ENCODE measurements at places on chromosomes 6 and 20.

DNA sequence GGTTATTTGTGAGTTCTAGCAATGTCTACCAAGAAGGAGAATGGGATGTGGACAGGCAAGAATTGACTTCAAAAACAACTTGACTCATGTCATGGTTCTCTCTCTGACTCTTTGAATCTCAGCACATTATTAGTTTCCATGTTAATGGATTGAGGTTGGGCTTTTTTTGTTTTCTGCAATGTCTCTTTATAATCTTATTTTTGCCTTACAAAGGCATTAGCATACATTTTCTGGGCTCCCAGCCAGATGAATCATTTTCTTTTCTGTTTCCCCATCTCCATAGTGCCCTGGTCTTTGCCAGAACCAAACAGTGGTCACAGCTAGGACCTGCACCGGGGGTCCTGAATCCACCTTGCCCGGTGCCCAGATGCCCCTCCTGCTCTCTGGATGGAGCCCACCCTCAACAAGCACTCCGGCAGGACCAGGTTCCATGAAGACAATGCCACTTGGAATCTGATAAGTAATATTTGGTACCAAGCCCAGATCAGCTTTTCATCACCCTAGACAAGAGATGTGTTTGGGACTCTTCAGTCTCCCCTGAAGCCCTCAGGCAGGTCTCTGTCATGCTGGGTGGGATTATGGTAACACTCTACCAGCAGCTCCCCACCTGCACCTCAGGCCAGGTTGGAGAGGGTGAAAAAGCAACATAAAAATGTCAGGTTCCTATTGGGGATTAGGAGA lies 266.7 kb upstream of the SULF2 start:
- no peak for DNase-seq

DNA sequence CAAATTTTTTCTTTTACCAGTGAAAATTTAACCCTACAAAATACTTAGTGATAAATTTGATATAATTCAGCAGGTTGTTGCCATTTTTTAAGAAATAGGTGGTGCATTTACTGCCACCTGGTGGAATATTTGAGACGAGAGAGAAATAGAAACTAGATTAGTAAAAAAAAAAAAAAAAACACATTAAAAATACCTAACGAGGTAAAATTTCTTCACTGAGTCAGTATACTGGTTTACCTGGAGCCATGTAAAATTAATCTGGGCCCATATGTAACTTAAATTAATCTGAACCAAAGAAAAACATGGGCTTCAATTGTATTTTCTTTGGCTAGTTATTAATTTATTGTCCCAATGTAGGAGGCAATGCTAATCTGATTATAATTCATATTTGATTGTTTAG lies 520.8 kb downstream of the EPM2A start:
- DNase-seq: no peak

DNA sequence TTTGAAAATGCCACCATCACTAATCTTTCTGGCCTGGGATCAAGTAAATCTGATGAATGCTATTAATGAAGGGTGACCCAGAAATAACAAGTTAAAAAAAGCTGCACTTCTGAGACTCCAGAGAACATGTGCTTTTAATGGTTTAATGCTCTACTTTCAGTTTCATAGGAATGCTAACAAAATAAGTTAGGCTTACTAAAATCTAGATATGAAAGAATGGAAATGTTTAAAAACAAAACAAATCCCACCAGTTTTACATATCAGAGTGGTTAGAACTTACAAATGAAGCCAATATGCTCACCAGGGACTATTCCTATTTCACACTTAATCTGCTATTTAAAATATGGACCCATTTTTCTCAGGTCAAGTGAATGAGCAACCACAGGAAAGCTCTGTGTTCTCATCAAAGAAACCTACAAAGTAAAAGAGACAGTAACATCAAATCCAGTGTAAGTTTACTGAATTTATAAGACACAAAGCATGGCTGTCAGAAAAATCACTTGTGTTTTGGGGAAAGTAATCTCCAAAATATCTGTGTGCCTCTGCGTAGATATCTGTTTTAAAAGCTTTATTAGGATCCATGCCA lies 40.3 kb downstream of the FYN start:
- DNase-seq: no peak

DNA sequence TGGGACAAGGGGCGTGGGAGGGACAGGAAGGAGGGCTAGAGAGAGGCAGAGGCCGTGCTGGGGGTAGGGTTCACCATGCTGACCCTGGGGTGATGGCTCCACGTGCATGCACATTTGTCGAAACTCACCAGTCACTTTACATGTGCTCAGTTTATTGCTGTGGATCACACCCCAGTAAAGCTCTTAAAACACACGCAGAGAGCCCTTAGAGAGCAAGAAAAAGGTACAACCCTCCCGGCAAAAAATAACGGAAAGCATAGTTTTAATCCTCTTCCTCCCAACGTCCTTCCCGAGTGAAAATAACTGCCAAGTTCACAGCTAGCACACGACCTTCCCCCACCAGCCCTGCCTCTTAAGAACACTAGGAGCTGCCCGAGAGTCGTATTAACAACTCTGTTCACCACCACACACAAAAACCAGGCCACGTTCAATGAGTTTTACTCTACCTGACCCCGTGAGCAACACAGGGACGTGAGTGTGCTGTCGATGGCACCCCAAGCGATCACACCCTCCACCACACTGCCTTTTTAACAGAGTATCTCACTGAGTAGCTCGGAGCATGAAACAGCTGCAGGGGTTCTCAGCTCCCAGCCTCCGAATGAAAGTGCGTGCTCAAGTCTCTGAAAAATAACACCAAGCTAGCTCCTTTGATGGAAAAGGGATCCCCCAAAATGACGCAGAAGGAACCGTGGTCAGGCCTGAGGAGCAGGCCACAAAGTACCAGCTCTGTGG lies 39.7 kb downstream of the TAF4 start:
- DNase-seq: no peak

DNA sequence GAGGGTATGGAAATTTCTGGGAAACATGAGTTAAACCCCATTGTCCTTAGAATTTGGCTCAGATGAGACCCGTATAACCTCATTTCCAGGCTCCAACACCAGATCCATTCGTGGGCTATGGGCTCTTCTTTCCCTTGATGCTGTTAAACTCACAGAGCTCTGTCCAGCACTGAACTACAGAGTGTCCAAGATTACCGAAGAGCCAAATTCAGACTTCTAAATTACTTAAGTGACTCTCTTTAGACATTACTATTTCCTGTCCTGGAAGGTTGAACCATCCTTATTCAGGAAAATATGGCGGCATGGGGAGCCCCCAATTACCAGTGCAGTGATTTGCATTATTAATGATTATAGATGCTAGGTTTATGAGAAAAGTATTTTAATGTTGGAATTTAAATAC lies 124.9 kb upstream of the EDN1 start:
- no peak for DNase-seq

GRCh38 chr20:50617022-50617421 lies 74.3 kb downstream of the RIPOR3 start:
- DNase-seq: no peak

DNA sequence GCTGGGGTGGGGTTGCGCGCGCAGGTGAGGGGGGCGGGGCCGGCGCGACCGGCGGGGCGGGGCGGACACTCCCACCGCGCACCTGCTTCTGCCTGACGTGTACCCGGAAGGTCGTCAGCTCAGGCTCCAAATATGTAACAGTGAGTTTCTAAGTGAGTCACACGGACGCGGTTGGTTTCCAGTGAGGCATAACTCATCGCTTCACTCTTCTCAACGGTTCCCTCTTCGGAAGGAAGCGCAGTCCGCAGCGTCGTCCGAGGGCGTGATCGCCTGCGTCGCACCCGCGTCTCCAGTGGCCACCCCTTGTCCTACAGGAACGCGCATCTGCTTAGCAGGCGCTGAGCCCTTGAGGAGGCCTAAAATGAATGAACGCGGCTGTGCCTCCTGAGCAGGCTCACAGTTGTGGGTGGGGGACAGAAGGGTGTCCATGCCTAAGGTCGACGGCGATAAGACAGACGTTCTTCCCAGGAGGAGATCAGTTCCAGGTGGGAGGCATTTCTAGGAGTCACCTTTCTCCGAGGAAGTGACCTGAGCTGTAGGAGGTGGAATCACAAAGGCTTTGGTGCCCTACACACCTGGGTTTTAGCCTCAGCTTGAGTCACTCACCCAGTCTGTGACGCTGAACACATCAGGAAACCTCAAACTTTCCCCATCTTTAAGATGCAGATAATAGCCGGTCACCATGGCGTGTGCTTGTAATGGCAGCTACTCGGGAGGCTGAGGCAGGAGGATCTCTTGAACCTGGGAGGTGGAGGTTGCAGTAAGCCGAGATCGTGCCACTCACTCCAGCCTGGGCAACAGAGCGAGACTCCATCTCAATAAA lies 50.9 kb upstream of the EZR start:
- peak; percentile 94 for DNase-seq

DNA sequence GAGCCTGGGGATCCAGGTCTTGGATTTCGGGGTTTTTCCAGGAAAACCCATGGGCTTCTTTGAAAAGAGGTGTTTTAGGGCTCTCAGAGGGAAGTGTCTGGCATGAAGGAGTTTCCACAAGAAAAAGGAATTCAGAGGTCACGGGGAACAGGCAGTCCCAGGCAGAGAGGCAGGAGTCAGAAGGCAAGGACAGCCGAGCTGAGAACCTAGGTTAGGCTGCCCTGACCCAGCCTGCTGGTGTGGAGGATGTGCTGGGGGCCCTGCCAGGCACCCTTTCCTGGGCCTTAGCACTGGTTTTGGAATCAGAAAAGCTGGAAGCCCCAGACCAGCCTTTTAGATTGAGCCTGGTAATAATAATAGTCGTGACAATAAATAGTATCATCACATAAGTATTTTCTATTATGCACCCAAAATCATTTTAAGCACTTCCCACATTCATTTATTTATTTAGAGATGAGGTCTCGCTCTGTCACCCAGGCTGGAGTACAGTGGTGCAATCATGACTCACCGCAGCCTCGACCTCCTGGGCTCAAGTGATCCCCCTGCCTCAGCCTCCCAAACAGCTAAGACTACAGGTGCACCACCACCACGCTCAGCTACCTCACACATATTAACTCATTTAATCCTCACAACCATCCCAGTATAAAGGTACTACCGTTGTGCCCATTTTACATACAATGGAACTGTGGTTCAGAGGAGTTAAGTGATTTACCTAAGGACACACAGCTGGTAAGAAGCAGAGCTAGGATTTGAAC lies 19.9 kb downstream of the TGM2 start:
- DNase-seq: no peak

Data from stimulated activated CD8-positive, alpha-beta memory T cell treated with anti-CD3 and anti-CD28 coated beads, Interleukin-15, amount 100 ng/mL, for 24 hours (primary cell).